ENCODE measurements at places on chromosomes 2 and 18.

GRCh38 chr2:239882331-239882732 lies 142.8 kb downstream of the NDUFA10 start:
- peak; percentile 66 for DNase-seq

- DNase-seq, result no peak
Observed at GRCh38 chr18:55484773-55485172, 103.2 kb downstream of the TCF4 start.

- DNase-seq, result no peak
Observed at GRCh38 chr2:149552226-149552625, 35.3 kb downstream of the MMADHC start.

DNA sequence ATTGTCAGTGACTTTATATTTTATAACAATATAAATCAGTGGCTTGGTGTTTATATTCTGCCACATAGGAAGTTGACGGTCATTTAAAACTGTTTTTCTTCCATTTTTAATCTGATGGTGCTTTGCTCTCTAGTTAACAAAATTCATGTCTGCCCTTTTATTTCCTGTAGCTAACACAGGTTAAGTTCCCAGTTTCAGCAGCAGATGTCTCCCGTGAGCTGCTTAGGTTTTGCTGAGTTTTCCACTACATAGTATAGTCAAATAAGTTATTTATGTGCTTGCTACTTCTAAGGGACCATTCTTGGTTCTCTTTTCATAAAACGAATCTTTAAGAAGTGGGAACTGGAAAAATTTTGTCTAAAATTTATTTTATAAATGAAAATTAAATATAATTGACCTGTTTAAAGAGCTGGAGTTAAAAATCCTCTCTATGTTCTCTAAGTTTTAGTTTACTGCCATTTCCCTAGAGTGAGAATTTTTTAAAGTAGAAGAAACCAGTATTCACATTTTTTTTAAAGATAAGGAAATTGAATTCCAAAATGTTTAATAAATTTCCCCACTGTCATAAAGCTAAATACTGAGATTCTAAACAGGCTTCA lies 20.6 kb downstream of the HTR2B start:
- DNase-seq, result no peak

DNA sequence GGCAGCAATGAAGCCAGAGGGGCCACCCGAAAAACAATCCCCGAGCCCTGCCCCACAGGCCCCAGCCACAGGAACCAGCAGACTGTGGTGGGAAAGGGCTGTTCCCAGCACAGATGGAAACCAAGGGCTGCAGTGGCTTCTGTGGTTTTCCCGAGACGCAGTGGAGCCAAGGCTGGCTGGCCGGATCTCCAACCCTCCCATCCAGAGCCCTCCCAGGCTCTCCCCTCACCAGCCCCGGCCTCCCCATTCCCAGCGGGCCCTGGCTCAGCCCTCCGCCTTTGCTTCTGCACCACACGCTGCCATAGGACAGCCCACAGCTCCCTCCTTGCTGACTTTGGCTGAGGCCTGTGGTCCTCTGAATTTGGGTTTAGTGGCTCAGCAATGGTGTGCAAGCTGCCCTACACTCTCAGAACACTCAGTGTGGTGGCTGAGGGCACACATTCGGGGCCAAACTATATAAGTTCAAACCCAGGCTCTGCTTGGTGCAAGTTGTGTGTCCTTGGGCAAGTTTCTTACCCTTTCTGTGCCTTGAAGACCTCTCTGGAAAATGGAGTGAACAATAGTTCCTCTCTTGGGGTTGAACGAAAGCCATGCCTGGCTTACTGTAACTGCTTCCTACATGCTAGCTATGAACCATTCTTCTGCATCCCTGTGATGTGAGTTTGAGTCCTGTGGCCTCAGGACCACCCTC lies 200.1 kb downstream of the SMAD7 start:
- DNase-seq, result no peak

GRCh38 chr2:13135856-13136255 lies 419.1 kb downstream of the TRIB2 start:
- no peak for DNase-seq

DNA sequence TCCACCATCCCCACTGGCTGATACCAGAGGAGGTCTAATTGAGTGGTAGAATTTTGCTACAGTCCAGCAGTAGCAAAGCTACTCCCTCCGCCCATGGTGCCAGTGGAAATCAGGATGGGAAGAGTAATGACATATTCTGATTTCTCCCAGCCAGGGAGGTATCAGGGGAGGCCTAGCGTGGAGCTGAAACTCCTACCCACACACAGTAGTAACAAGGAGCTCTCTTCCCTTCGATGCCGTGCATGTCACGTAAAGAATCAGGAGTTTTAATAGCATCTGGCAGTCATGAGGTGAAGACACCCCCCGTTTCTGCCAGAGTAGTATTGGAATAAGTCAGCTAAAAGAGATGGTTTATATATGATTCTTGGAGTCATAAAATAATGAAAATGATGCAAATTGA lies 786.8 kb upstream of the DDX18 start:
- DNase-seq, result no peak

DNA sequence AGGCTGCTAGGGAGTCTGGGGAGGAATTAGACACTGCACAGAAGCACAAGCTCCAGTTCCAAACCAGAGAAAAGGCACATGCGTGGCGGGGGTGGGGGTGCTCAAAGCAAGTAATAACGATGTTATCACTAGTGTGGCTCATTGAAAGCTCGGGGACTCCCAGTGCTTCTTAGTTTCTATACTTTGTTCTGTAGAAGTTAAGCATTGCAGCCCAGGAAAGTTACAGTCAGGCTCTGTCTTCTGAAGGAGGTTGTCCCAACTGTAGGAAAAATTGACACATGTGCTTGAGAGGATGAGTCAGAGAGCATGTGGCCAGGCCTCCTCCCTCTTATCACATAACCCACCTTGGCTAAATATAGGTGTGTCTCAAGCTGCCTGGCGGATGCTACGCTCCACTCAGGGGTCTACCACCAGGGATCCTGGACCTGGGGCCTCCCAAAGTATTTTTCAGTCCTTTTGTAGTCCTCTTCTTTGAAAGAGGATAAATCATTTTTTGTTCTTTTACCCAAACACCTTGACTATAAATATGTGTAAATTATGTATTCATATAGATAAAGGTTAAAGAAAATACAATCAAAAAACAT lies 3.8 kb downstream of the GALNT5 start:
- no peak for DNase-seq

- DNase-seq, result no peak
Observed at GRCh38 chr2:64359171-64359891, 94.6 kb upstream of the LGALSL start.

- no peak for DNase-seq
Observed at GRCh38 chr2:178233428-178233827, 39.1 kb downstream of the OSBPL6 start.

DNA sequence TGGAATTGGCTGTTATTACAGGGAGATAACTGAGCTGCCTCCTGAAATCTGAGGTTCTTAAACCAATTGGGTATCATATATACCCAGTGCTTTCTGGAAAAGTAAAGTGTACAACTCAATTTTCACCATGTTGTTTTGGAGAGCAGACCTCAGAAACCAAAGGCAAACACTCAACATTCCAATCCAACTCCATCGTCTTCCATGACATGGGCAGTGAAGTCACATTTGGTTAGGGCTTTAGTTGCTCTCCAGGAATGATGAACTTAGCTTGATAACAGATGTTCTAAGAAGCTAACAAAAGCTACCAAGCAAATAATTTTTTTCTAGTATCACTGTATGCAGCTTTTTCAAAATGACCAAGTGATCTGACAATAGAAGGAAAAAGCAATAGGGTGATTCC lies 107.0 kb upstream of the SLC35G4 start:
- no peak for DNase-seq

GRCh38 chr2:96409820-96410164 lies 74.2 kb downstream of the NCAPH start:
- no peak for DNase-seq

DNA sequence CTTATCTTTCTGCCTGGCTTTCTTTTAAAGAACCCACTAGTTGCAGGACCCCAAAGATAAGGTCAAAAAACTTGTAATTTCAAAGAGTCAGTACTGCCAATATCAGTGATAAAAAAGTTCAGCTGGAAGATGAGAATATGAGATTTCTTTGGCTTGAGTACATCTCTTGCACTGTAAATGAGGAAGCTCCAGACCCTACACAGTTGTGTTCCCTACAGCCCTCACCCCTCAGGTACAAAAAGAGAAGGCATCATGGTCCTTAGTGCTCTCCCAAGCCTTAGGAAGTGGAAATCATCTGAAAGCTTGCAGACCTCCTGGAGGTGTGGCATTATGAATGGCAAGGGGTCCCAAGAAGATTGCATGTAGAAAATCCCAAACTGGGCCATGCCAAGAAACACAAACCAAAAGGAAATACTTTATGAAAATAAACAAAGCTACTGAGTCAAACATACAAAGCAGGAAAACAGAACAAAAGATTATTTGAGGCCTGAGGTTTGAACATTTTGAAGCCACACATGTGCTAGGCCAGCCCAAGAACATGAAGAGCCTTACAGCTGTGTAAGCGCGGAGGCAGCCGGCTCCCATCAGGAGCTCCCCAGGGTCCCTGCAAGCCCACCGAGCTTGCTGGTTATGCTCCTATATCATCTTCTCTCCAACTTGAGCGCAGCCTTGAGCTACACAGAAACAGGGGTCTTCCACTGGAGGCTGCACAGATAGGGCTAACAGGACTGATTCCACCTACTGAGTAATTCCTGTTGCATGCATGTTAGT lies 217.0 kb downstream of the OSR1 start:
- DNase-seq, result no peak

GRCh38 chr18:8610459-8610851 lies 1.2 kb downstream of the RAB12 start:
- DNase-seq, result no peak

- no peak for DNase-seq
Observed at GRCh38 chr2:232316461-232317330, 61.9 kb upstream of the ALPP start.

- DNase-seq, result no peak
Observed at GRCh38 chr2:163135256-163135655, 296.7 kb upstream of the KCNH7 start.

DNA sequence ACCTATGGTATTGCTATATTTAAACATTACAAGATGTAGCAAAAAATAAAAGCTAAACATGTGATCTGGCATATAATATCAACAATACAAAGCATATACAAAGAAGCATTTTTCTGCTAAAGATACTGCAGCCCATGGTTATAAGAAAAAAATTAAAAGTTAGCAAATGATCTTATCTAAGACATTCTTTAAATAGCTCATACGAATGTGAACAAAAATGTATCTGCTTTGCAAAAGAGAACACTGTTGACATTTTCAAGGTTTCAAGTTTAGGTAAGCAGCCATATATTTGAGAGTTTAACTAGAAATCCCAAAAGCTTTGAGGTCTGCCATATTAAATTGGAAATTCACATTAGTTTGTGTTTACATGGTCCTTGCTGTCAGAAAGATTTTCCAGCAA lies 301.0 kb upstream of the SLC39A10 start:
- DNase-seq, result no peak
